Omental fat pad (tissue), 4 donors: ENCODE measurements at places on chromosomes 7 and 10. TPM values are rescaled to one million over a fixed set of nuclear protein-coding genes. Genes with fewer than 3 reads are reported as not detected.

The HMX3 gene
- not detected for total RNA-seq

The ADCY1 gene
- total RNA-seq, result 2.5 TPM

The OR13A1 gene
- total RNA-seq, result not detected

The ZNF777 gene
- 11.8 TPM for total RNA-seq

The CRPPA gene
- 1.4 TPM for total RNA-seq

The KLF14 gene
- total RNA-seq, result not detected

The OR6B1 gene
- not detected for total RNA-seq
